ENCODE measurements at places on chromosomes 7 and 10.
A peak's percentile ranks its signal among the peaks of the same experiment; 100 is the strongest.

GRCh38 chr7:43631559-43631958 is 48.7 kb downstream of the STK17A start:
- no peak for ATAC-seq

GRCh38 chr7:145718129-145718528 is 398.5 kb upstream of the CNTNAP2 start:
- no peak for ATAC-seq

DNA sequence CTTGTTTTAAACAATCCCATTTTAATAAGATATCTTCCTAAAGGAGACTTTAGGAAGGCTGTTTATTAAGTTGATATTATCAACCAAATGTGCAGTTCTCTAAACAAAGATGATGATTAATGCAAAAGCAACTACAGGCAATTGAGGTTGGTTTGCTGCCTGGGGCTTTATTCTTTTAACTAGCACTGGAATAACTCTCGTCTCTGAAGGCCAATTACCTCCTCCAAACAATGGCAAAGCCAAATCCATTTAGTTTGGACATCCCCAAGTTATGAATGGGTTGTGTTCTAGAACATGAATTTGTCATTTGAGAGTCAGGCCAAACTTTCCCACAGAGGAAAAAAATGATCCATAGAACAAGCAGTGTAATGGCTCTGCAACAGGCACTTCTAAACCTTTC is 114.1 kb downstream of the SLC16A9 start:
- ATAC-seq = no peak

GRCh38 chr7:22582863-22583622 is 83.1 kb upstream of the STEAP1B start:
- ATAC-seq = peak; percentile 91

GRCh38 chr7:146948703-146949102 is 832.1 kb downstream of the CNTNAP2 start:
- ATAC-seq = no peak

DNA sequence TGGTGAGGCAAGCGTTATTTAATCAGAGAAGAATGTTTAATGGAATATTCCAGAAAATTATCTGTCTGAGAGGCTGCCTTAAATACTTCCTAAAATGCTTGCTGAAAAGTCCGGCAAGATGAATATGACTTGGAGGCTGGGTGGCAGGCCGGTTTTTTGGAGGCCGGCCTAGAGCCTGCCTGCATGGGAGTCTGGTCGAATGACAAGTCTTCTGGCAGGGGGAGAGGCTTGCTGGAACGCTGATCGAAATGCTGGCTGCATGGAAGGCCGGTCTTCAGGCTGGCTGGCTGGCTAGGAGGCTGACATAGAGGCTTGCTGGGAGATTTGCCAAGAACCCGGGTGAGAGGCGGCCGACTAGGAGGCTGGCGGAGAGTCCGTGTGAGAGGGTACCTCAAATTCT is 135.7 kb downstream of the OR13A1 start:
- peak; percentile 26 for ATAC-seq

DNA sequence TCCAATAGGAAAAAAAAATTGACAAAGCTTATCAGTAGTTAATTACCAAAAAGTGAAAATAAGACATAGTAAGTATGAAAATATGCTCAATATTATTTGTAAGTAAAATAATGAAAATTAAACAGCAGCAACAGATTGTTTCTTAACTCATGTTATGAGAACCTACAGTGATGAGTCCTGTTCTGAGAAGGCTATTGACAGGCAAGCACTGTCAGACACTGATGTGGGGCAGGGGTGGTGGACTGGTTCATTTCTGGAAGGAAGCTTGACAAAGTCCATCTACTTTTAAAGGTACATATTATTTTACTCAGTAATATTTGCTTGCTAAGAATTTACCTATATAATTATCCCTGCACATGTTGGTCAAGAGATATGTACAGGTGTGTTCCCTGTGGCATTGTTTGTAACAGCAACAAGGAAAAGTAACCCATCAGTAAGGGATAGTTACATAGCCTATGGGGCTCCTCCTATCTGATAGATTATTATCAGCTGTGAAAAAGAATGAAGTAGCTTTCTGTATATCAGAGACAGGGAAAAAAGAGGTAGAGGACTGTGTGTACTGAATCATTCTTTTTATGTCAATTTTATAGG is 161.6 kb downstream of the RTKN2 start:
- ATAC-seq = no peak

DNA sequence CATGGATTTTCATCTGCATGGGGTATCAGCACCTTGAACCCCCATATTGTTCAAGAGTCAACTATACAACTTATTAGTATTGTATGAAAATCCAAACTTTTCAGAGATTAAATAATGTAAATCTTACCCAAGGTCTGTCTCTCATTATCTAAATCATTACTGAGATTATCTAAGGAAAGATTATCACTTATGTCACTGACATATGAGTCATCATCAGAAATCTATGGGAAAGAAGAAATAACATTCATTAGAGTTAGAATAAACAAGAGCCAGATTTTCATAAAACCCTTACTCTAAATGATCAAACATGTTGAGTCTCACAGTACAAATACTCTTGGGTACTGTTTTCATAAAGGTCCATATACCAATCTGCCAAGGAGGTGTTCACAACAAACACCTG is 83.3 kb upstream of the GSDME start:
- no peak for ATAC-seq

DNA sequence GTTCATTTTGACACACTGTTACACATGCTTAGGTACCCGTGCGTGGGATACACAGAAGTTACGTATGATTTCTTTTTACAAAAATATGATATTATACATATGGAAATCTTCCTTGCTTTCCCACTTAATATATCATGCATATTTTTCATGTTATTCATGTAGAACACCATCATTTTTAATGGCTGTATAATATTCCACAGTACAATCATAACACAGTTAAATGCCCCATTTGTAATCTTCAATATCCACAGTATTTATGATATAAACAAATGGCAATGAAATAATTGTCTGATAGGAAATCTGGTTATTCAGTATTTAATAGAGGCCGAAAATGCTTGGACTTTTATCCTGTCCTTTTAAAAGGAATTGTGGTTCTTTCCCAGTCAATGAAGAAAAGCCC is 23.2 kb downstream of the VIPR2 start:
- ATAC-seq = no peak

- no peak for ATAC-seq
Measured at GRCh38 chr10:78351283-78351682, 317.6 kb downstream of the RPS24 start.

GRCh38 chr10:1420661-1421362 is 316.5 kb downstream of the ADARB2 start:
- ATAC-seq = peak; percentile 46

- no peak for ATAC-seq
Measured at GRCh38 chr7:12964836-12965235, 277.4 kb downstream of the ARL4A start.

GRCh38 chr7:78769481-78770101 is 683.9 kb downstream of the MAGI2 start:
- peak; percentile 61 for ATAC-seq

DNA sequence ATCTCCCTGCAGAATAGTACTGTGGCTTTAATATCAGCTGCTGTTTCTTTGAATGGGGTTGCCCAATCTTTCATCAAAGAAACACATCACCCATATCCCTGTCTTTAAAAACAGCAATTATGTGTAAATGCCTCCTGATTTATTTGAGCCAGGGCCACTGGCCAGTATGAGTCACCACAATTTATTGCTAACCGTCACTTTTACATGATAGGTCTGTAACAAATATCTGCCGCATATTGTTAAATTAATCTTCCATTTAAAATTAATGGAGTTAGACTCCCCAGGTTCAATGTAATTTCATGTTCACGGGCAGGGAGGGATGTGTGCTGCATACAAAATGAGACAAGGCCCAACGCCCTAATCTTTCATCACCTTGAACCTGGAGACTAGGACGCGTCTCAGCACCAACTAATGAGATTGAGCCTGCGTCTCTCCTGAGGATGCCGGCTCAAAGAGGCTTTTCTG is 673.4 kb downstream of the AUTS2 start:
- peak; percentile 86 for ATAC-seq

DNA sequence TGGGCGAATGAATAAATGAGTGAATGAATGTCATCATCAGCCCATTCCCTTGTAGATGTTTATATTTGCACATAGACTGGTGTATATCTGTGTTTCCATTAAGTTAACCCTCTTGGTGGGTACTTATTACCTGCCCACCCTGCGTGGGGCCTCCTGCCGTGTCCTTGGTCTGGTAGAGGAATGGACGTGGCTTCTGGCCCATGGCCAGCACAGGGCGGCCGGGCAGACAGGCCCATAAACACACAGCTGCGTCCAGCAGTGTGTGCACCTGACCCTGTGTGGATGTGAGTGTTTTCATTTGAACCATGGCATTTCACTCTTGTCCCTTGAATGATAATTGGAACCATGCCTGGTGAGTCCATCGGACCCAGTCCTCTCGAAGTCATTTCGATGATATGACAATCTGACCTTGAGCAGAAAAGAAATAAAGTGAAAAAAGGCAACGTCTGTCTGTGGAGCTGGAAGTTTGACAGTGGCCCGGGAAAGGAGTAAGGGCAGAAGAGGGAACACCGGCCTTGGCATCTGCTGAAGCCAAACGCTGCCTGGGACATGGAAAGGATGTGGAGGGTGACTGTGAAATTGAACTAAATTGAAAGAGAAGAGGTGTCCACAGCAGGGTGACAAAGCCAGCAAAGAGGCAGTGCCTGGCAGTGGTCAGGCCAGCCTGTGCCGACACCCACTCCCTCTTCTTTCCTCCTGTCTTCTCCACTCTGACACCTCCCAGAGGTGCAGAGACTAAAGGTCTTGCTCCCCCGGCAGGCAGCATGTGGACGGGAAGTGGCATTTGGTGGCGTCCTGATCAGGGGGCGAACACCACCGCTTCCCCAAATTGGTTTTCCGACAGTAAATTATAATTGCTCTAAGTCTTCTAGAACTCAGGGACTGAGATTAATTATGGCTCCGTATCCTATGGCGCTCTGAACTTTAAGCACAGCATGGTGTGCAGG is 199.0 kb upstream of the ZMIZ1 start:
- ATAC-seq = no peak

- ATAC-seq = peak; percentile 99
Measured at GRCh38 chr10:5412277-5412941, at the start of gene NET1. TSS of gene NET1 (plus strand) at chr10:5412557. CDS start at chr10:5412693, 136 bp downstream.

- ATAC-seq = no peak
Measured at GRCh38 chr7:93651603-93652159, 77.2 kb upstream of the CALCR start.

DNA sequence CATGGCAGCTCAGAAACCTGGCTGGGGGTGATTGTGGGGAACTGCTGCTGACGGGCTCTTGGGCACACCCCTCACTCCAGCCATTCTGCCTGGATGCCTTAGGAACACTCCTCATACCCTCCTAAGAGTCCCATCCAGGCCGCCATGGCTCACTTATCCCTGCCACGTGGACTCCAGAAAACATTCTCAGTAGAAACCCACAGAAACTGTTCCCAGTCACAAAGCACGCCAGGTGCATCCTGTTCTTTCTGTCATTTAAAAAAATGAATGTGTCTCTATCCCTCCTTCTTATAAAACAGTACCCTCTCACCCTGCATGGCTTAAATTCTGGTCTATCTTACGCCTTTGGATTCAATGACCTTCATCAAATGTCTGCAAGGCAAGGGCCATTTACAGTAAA is 177.7 kb downstream of the CUX1 start:
- ATAC-seq = no peak

DNA sequence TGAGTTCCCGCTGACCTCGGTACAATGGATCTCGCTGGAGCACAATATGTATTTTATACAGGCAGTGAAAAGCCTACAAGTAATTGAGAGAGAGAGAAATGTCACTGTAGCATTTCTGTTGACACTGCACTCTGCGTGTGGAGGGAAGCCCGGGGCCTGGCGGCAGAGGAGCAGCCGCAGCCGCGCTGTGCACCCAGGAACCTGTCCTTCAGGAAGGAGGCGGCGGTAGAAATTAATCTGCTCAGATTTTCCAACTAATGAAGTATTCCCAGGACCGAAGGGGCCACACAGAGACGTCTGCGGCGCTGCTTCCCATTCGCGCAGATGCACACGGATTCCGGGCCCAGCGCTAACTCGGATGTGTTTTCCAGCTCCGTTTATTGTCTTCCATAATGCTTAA is 170.1 kb downstream of the EBF3 start:
- ATAC-seq = no peak

GRCh38 chr7:55147101-55147500 is 128.3 kb downstream of the EGFR start:
- no peak for ATAC-seq

DNA sequence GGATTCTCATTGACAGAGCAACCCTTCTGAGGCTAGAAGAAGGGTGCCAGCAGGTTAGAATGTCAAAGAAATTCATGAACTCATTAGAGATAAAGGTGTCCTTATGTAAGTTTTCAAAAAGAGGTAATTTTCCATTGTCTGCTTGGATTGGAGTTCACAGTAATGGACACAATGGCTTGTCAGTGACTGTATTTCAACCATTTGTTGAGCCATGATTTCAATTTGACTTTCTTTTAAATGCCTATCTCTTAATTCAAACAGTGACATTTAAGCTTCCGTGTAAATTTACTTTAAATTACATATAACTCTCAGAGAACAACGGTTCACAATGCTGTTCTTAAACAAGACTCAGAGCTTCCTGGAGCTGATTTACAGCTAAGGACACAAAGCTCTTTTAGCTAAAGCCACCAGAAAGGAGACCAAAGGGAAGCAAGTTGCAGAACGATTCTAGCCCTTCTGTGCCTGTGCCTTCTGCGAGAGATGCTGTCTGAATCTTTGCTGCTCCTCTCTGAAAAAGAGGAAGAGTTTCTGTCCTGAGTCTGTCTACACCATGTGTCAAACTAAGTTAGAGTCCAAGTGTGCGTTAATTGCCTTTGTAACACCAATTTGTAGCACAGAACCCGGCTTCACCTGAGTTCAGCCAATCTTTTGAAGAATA is 42.2 kb upstream of the PFKP start:
- ATAC-seq = no peak

- ATAC-seq = no peak
Measured at GRCh38 chr7:99357701-99358490, 16.6 kb upstream of the ARPC1B start.

DNA sequence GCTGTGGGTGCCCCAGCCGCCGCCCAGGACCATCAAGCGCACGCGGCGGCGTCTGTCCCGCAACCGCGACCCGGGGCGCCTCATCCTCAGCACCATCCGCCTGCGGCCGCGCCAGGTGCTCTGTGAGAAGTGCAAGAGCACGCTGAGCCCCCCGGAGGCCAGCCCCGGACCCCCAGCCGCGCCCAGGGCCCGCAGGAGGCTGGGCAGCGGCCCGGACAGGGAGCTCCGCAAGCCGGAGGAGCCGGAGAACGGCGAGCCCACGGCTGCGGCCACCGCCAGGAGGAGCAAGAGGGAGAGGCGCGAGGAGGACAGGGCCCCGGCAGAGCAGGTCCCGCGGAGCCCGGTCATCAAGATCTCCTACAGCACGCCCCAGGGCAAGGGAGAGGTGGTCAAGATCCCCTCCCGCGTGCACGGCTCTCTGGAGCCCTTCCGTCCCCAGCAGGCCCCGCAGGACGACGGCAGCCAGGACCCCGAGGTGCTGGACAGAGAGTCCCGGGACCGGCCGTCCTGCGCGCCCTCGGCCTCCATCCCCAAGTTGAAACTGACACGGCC is 8.0 kb downstream of the PWWP2B start:
- no peak for ATAC-seq

GRCh38 chr7:133429371-133429770 is 176.5 kb downstream of the EXOC4 start:
- no peak for ATAC-seq

GRCh38 chr10:11424456-11425295 is 186.8 kb downstream of the USP6NL start:
- ATAC-seq = peak; percentile 89
